ENCODE measurements at places on chromosomes 2 and 18. TPM values are rescaled to one million over a fixed set of nuclear protein-coding genes. Genes with fewer than 3 reads are reported as not detected.

ZFAND2B gene
- total RNA-seq = 25.9 TPM

GRHL1 gene
- total RNA-seq = 0.58 TPM

EVA1A gene
- total RNA-seq = 32.1 TPM

HOXD11 gene
- total RNA-seq = not detected

POLE4 gene
- 24.4 TPM for total RNA-seq

TDRD15 gene
- total RNA-seq = not detected

PTPN4 gene
- 19.3 TPM for total RNA-seq

MARCO gene
- total RNA-seq = not detected

MEP1B gene
- total RNA-seq = 0.17 TPM

Measured in smooth muscle cell of trachea (primary cell).